ENCODE measurements at places on chromosomes 12 and 14.

GRCh38 chr14:51518711-51519110 is 133.0 kb upstream of the FRMD6 start:
- peaks cover 10% of the 10 kb centered on the region for H3K4me1 ChIP-seq
- H3K27ac ChIP-seq: no peak overlapping the region
- no peak overlapping the region for H3K4me3 ChIP-seq
- DNase-seq: no peak
- no peaks in the 10 kb centered on the region for H3K36me3 ChIP-seq
- H3K27me3 ChIP-seq: no peaks in the 10 kb centered on the region

GRCh38 chr12:6783828-6784227 is 5.5 kb upstream of the CD4 start:
- DNase-seq: no peak
- peaks cover 18% of the 10 kb centered on the region for H3K4me1 ChIP-seq
- peaks cover 6% of the 10 kb centered on the region for H3K27me3 ChIP-seq
- H3K27ac ChIP-seq: no peak overlapping the region
- no peak overlapping the region for H3K4me3 ChIP-seq

- no peaks in the 10 kb centered on the region for H3K4me1 ChIP-seq
- H3K27ac ChIP-seq: no peak overlapping the region
- H3K27me3 ChIP-seq: peaks cover 2% of the 10 kb centered on the region
- DNase-seq: no peak
- H3K36me3 ChIP-seq: peaks cover 4% of the 10 kb centered on the region
Observed at GRCh38 chr12:47249082-47249481, 169.3 kb upstream of the AMIGO2 start.

GRCh38 chr14:51236314-51236713 is 3.7 kb upstream of the TMX1 start:
- no peak overlapping the region for H3K27ac ChIP-seq
- no peak overlapping the region for H3K4me3 ChIP-seq
- no peak for DNase-seq
- H3K4me1 ChIP-seq: no peaks in the 10 kb centered on the region

- no peak overlapping the region for H3K27ac ChIP-seq
- H3K36me3 ChIP-seq: no peaks in the 10 kb centered on the region
- H3K4me3 ChIP-seq: no peak overlapping the region
Observed at GRCh38 chr12:51071663-51072062, 11.7 kb downstream of the CSRNP2 start.

DNA sequence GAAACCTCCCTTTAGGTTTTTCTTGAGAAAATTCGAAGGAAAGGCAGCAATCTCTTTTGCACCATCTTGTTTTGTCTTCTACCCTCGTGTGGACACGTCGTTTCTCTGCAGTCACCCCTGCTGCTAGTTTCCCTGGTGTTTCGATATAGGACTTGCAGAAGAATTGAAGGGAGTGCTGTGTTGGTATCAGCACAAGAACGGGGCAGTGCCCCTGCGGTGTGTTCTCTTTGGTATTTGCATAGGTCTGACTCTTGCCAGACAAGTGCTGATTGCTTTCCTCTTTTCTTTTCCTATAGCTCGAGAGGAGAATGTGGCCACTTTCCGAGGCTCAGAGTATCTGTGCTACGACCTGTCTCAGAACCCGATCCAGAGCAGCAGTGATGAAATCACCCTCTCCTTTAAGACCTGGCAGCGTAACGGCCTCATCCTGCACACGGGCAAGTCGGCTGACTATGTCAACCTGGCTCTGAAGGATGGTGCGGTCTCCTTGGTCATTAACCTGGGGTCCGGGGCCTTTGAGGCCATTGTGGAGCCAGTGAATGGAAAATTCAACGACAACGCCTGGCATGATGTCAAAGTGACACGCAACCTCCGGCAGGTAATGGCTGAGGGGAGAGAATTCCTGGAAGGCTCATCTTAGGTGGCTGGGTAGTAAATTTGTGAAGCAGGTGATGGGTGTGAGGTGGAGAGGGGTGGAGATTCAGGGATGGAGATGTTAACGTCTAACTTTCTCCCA is 474.8 kb downstream of the NRXN3 start:
- H3K4me1 ChIP-seq: no peaks in the 10 kb centered on the region
- no peaks in the 10 kb centered on the region for H3K36me3 ChIP-seq
- no peak overlapping the region for H3K4me3 ChIP-seq
- no peak for DNase-seq

DNA sequence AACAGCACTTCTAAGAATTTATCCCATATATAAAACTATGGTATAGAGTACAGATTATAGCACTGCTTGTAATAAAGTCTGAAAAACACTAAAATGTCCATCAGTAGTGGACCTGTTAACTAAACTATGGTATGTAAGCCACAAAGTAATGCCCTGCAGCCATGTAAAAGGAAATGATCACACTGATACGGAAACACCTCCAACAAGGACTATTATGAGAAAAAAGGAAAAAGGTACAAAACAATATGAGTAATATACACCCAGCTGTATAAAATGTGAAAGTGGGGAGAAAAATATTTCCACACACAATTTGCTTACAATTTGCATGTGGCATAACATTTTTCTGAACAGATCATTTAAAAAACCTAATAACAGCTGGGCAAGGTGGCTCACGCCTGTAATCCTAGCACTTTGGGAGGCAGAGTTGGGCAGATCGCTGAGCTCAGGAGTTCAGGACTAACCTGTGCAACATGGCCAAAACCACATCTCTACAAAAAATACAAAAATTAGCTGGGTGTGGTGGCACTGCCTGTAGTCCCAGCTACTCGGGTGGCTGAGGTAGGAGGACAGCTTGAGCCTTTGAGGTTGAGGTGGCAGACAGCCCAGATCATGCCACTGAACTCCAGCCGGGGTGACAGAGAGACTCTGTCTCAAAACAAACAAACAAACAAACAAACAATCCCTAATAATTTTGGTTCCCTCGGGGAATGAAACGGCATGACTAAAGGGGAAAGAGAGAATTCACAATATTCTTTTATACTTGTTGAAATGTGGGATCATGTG is 250.5 kb downstream of the MED13L start:
- no peak for DNase-seq
- H3K4me3 ChIP-seq: no peak overlapping the region
- peaks cover 4% of the 10 kb centered on the region for H3K4me1 ChIP-seq
- H3K27me3 ChIP-seq: no peaks in the 10 kb centered on the region

DNA sequence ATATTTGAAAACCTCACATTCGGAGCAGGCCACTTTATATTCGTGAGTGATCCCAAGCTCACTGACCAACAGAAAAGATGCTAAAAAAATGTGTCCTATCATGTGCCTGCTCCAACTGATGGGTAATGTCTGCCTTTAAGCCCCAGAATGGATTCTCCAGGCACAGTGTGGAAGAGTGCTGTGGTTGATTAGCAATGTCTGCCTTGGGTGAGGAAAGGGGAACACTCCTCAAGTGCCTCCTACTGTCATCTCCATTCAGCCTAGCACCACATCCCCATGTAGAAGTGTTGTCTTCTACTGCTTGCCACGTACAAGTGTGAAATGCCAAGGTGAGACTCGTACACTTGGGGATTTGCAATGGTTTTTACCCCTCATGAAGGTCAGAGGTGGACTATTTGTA is 199.3 kb downstream of the SLC41A2 start:
- peaks cover 5% of the 10 kb centered on the region for H3K36me3 ChIP-seq
- H3K4me1 ChIP-seq: no peaks in the 10 kb centered on the region
- H3K4me3 ChIP-seq: no peak overlapping the region
- no peak overlapping the region for H3K27ac ChIP-seq

- no peak overlapping the region for H3K4me3 ChIP-seq
- H3K4me1 ChIP-seq: no peaks in the 10 kb centered on the region
- no peaks in the 10 kb centered on the region for H3K27me3 ChIP-seq
- H3K36me3 ChIP-seq: no peaks in the 10 kb centered on the region
Observed at GRCh38 chr12:47698055-47698454, 7.8 kb downstream of the RPAP3 start.

GRCh38 chr12:63915105-63915800 is 70.8 kb downstream of the SRGAP1 start:
- H3K27me3 ChIP-seq: peaks cover 2% of the 10 kb centered on the region
- peaks cover 2% of the 10 kb centered on the region for H3K36me3 ChIP-seq

DNA sequence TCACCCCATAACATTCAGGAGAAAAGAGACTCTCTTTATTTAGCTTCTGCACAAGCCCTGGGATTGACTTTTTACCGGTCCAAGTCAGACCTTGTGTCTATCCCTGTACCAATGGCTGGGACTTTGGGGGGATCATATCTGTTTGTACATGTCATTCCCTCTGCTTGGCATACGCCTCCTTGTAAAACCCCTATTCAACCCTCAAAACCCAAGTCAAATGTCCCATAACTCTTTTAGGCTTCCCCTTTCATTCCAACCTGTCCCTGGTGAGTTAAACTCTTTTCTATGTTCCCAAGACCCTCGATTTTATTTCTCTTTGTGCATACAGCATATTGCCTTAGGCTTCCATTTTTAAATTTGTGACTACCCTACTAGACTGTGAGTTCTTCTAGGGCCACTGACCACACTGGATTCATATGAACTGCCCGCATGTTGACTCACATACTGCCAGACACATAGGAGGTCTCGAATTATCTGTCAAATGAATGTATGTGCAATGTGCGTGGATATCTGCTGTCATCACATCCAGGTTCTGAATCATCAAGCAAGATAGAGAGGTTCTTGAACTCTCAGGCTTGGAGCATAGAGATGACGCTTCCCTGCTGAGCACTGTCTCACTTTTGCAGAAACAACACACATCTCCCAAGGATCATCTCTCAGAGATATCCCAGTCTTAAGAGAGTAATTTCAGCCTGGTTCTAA is 548.6 kb upstream of the TBX3 start:
- no peaks in the 10 kb centered on the region for H3K4me1 ChIP-seq
- H3K4me3 ChIP-seq: no peak overlapping the region
- no peak for DNase-seq
- no peaks in the 10 kb centered on the region for H3K27me3 ChIP-seq
- no peak overlapping the region for H3K27ac ChIP-seq

- no peak overlapping the region for H3K27ac ChIP-seq
- H3K27me3 ChIP-seq: peaks cover 2% of the 10 kb centered on the region
- H3K4me1 ChIP-seq: no peaks in the 10 kb centered on the region
Observed at GRCh38 chr14:64125270-64125669, 168.9 kb downstream of the ESR2 start.

DNA sequence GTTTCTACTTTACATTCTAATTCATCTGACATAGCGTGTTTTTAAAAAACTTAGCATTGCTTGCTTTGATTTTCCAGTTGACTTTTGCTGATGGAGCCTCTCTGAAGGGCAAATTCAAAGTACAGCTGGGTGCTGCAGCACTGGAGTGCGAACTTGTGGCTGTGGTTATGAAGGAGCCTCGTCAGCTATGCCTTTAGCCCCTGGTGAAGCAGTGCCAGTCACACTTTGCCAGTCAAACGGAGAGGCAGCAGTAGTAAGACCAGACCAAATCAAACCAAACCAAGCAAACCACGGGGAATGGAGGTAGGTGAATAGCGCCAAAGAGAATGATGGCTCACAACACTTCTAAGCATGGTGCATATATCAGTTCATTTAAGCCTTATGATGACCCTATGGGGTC is 15.1 kb upstream of the SLC38A2 start:
- H3K4me3 ChIP-seq: no peak overlapping the region
- no peak overlapping the region for H3K27ac ChIP-seq
- H3K4me1 ChIP-seq: peaks cover 31% of the 10 kb centered on the region
- H3K27me3 ChIP-seq: peaks cover 6% of the 10 kb centered on the region

GRCh38 chr12:109464642-109465351 is 12.3 kb downstream of the KCTD10 start:
- no peak overlapping the region for H3K27ac ChIP-seq
- H3K27me3 ChIP-seq: peaks cover 2% of the 10 kb centered on the region
- no peak overlapping the region for H3K4me3 ChIP-seq
- no peak for DNase-seq

- no peaks in the 10 kb centered on the region for H3K36me3 ChIP-seq
- peak; percentile 25 for DNase-seq
- H3K4me3 ChIP-seq: peak overlapping the region; percentile 87
- peaks cover 13% of the 10 kb centered on the region for H3K4me1 ChIP-seq
Observed at GRCh38 chr12:67068204-67068731, 200.9 kb upstream of the CAND1 start.

DNA sequence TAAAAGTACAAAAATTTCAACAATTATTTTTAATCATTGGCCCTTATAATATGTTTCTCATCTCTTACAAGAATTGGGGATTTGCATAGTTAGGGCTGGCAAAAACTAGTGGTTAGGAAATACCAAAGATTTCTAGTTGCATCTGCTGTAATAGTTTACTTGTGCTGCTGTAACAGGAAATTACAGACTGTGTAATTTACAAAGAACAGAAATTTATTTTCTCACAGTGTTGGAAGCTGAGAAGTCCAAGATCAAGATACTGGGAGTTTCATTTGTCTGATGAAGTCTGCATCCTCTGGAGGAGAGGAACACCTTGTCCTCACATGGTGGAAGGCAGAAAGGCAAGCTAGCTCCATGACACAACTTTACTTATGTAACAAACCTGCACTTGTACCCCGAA is 157.0 kb downstream of the FLRT2 start:
- H3K27me3 ChIP-seq: no peaks in the 10 kb centered on the region
- H3K4me1 ChIP-seq: no peaks in the 10 kb centered on the region
- H3K4me3 ChIP-seq: no peak overlapping the region
- H3K36me3 ChIP-seq: no peaks in the 10 kb centered on the region
- no peak overlapping the region for H3K27ac ChIP-seq
- no peak for DNase-seq

GRCh38 chr12:107344035-107344808 is 250.9 kb upstream of the CRY1 start:
- no peaks in the 10 kb centered on the region for H3K4me1 ChIP-seq
- peaks cover 4% of the 10 kb centered on the region for H3K27me3 ChIP-seq
- no peak overlapping the region for H3K27ac ChIP-seq

DNA sequence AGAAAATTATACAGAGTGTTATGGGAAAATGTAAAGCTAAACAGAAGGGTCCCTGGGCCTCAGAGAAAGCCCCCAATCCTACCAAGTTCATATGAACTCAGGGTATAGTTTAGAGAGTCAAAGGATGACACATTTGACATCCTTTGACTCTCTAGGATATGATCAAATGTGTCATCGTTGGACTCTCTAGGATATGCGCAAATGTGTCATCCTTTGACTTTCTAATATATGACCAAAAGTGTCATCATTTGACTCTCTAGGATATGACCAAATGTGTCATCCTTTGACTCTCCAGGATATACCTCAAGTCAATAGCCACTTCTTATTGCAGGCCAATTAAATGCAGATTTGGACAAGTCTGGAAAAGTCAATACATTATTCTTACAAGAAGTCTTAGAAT is 204.8 kb upstream of the IGF1 start:
- no peaks in the 10 kb centered on the region for H3K4me1 ChIP-seq
- H3K36me3 ChIP-seq: no peaks in the 10 kb centered on the region
- no peak for DNase-seq
- peaks cover 2% of the 10 kb centered on the region for H3K27me3 ChIP-seq
- H3K4me3 ChIP-seq: no peak overlapping the region

Data from glutamatergic neuron (in vitro differentiated cells).